ENCODE measurements at places on chromosomes 4 and X.

DNA sequence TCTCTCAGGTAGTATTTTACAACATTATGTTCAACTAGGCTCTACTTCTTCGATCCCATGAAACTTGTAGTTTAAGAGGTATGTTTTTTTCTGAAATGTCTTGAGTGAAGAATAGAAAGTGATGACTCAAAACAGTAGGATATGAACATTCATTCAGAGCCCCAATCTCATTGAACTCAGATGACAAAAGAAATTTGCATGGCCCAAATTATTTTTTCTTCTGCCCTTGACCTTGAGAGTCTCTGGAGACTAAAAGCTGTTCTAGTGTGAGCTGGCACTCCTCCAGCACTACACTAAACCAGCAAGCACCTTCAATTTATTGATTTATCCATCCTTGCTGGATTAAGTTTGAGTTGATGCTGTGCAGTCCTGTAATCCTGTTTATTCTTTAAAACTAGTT is 4.0 kb downstream of the DCLK2 start:
- DNase-seq, result peak; percentile 11

DNA sequence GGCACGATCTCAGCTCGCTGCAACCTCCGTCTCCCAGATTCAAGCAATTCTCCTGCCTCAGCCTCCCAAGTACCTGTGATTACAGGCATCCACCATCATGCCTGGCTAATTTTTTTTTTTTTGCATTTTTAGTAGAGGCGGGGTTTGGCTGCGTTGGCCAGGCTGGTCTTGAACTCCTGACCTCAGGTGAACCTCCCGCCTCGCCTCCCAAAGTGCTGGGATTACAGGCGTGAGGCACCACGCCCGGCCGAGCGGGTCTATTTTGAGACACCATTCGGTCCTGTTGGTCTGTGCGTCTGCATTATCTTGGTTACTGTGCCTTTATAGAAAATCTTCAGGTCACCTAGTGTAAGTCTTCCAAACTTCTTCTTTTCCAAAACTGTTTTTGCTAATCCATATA is 21.7 kb upstream of the RGS12 start:
- DNase-seq, result no peak

GRCh38 chr4:108646706-108647105 is 3.7 kb upstream of the OSTC start:
- no peak for DNase-seq

GRCh38 chrX:118717678-118718391 is 9.6 kb upstream of the IL13RA1 start:
- DNase-seq, result no peak

GRCh38 chrX:74613370-74614092 is 893 bp downstream of the RLIM start:
- no peak for DNase-seq

DNA sequence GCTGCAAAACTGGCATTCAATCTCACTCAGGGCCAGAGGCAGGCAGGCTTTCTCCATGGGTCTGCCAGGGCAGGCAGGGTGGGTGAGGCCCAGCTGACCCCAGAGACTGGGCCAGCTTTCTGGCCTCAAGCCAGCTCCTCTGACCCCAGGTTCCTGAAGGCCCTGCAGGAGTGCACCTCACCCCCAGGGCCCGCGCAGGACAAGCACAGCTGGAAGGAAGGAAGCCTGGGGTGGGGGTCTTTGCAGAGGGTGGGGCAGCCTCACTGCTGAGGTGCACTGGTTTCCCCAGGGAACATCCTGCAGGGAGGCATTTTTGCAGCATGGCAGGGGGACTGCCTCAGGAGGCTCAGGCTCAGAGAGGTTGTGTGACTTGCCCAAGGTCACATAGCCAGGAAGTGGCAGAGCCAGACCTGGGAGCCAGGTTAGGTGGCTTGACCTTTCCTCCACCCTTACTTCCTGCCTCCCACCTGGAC is 31.5 kb upstream of the AFAP1 start:
- DNase-seq, result no peak

GRCh38 chr4:54746218-54746617 is 88.5 kb downstream of the KIT start:
- peak; percentile 52 for DNase-seq

DNA sequence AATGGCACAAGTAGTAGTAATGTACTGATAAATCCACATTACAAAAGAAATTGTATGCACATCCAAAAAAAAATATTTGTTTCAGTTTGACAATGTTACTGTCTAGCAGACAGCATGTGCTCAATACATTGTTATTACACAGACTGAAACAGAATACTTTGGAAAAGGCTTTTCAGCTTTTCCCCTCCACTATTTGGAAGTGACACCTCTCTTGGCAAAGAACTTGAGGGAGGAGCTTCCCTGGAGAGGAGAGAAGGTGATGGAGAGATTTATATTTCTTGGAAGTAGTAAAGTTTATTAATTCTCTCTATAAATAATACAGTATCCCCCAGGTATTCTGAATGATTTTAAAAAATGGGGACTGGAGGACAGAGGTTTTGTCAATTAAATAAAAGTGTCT is 131.8 kb downstream of the SCFD2 start:
- DNase-seq, result no peak

DNA sequence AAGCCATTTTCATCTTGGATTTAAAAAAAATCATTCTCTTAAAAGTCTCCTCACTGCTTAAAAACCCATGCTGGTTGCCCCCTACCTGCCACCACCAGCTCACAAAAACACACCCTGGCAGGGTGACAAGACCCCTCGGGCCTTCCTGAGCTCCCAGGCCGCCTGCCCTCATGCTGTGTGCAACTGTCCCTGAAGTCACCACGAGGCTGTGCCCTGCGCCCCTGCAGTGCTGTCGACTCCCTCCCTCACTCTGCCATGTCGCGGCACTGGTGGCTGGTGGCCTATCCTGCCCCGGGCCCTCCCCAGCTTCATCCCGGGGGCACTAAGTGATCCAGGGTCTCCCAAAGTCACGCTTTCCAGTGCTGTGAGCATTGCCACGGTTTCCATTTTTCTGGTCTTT is 46.3 kb upstream of the ADRA2C start:
- DNase-seq, result no peak

- no peak for DNase-seq
Measured at GRCh38 chr4:7158081-7158750, 34.1 kb upstream of the SORCS2 start.

DNA sequence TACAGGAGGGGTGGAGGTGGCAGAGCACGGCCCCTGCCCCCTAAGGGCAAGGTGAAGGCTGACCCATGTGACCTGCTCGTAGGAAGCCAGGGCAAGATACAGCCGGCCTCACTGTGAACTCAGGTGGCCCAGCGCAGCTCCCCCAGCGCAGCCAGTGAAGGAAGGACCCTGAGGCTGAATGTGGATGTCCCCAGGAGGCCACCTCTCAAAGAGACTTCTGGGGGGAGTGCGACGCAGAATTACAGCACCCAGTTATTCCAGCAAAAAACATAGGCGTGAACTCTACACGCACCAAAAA is 52.6 kb downstream of the ZFYVE28 start:
- no peak for DNase-seq

GRCh38 chrX:5807181-5807580 is 421.5 kb downstream of the NLGN4X start:
- no peak for DNase-seq

DNA sequence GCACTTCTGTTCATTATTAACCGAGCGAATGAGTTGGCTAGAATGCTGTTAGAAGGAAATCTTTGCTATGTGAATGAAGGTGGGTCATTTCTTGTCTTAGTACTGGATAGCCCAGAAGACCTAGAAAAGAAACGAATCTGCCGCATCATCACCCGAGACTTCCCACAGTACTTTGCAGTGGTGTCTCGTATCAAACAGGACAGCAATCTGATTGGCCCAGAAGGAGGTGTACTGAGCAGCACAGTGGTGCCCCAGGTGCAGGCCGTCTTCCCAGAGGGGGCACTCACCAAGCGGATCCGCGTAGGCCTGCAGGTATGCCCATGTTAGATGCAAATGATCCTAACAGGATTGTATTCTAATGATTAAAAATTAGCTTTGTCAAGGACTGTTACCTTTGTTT is 286.3 kb downstream of the ANK2 start:
- no peak for DNase-seq

DNA sequence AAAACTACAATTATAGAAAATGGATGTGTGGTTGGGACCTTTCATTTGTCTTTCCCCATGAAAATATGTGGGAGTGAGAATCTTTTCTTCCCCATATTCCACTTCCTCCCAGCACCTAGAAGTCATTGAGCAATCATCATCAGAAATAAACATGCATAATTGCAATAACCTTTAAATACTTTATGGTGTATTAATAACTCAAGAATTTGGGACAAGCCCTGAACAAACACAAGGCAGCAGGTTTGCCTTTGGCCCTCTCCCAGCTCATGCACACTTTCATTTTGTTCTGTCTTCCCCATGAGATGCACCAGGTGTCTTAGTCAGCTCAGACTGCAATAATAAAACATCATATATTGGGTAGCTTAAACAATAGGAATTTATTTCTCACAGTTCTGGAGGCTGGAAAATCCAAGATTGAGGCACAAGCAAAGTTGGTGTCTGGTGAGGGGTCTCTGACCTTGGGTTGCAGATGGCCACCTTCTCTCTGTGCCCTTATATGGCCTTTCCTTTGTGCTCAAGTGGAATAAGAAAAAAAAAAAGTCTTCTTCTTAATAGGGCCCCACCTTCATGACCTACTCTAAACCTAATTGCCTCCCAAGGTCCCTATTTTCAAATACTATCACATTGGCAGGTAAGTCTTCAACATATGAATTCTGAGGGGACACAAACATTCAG is 34.7 kb upstream of the TMEM184C start:
- no peak for DNase-seq

DNA sequence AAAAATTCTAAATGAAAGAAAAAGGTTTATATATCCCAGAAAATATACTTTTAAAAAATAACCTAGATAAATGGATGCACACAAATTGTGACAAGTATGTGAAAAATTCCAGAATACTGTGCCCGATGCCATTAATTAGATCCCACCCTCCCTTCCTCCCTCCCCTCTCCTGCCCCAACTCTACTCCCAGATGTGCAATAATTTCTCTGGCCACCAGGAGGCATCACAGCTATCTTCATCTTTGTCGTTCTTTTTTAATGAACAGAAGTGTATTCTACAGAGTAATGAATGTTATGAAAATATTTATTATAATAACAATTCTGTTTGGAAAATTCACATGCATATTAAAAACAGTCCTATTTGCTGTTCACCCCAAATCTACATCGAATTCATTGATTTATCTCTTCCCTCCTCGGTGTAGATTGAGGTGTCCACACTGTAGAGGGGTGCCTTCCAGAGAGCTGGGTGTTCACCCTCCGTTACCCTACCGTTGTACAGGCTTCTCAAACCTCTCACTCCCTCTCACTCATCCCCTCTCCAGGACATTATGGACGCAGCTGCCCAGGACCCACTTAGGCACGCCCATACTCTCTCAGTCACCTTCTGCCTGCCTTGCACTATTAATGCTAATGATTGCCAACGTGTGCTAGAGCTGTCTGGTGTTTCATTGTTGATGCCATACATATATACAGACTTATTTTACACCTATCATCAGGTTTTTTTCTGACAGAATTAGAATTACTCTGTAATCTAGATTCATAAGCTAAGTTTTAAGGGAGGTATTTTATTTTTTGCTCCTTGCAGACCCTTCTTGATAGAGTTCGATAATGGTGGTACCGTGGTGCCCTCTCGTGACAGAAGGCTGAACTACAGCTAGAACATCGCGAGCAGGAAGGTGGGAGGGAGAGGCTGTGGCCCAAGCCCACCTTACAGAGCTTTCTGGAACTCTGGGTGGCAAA is 14.1 kb downstream of the RAB40AL start:
- peak; percentile 21 for DNase-seq

GRCh38 chr4:6916069-6916586 is 6.5 kb downstream of the TBC1D14 start:
- no peak for DNase-seq

GRCh38 chrX:124378643-124379042 is 32.3 kb downstream of the SH2D1A start:
- no peak for DNase-seq

DNA sequence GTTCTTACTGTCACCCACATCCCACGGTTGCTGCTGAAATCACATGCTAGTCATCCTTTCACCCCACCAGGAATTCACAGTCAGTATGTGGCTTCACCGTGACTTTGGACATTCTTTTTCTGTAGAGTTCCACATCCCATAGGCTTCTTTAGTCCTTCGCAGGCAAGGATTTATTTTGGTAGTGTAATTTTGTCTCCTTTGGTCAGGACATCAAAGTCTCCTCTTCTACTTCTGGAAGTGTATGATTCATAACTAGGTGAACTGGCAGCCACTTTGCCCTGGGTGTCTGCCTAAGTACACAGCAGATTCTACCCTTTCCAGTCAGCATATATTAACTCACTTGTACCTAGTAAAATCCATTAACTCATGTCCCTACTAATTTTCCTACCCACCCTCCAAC is 38.3 kb upstream of the MMAA start:
- no peak for DNase-seq

DNA sequence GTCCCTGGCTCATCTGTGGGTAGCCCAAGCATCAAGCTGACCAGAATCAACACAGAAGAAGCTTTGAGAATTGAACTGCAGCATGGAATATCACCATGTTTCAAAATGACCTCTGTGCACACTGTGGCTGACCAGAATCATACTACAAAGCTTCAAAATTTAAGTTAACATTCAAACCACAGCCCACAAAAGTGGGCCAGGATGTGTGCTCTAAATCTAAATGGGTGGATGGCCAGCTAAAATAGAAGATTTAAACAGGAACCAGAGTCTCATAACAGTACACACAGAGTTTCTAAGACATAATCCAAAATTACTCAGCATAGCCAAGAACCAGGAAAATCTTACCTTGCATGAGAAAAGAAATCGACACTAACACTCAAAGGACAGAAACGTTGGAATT is 46.1 kb downstream of the KLF3 start:
- no peak for DNase-seq

GRCh38 chrX:14616301-14616700 is 87.0 kb downstream of the GLRA2 start:
- no peak for DNase-seq

DNA sequence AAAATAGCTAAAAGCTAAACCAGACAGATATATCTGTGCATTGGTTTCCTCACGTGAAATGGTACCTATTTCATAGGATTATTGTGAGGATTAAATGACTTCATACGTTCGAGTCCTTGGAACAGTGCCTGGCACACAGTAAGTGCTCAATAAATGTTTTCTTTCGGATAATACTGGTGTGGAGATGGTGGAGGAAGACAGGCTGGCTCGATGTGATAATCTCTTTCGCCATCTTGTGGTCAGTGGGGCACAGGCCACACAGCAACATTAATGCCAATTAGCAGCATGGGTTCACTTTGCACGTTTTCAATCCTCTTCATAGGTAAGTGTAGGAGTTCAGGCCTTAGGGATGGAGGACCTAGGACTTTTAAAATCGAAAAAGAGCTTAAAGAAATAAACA is 9.3 kb downstream of the PAGE4 start:
- DNase-seq, result no peak
